ENCODE measurements at places on chromosomes 13 and 19. TPM values are rescaled to one million over a fixed set of nuclear protein-coding genes. Genes with fewer than 3 reads are reported as not detected.
A peak's percentile ranks its signal among the peaks of the same experiment; 100 is the strongest.

The DPP9 gene
- polyA plus RNA-seq = 53.5 TPM

- peak; percentile 4 for DNase-seq
Observed at GRCh38 chr13:42740753-42741152, 40.6 kb upstream of the FAM216B start.

The LGALS14 gene
- polyA plus RNA-seq = not detected

DNA sequence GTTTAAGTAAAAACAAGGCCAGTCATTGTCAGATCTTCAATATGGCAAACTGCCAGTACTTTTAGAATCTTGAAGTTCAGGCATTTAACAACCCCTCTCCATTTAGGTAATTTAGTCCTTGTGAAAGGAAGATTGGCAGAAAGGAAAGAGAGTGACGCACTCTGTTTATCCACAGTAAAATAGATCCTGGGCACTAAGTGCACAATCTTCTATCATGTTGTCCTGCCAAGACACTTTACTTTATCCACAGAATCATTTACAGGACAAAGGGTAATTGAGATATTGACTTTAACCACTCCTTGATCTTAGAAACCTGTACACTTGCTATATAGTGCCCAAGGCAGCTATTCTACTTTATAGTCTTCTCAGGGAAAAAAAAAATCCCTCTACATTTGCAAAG, 786.4 kb upstream of the SLITRK1 start:
- DNase-seq = no peak

DNA sequence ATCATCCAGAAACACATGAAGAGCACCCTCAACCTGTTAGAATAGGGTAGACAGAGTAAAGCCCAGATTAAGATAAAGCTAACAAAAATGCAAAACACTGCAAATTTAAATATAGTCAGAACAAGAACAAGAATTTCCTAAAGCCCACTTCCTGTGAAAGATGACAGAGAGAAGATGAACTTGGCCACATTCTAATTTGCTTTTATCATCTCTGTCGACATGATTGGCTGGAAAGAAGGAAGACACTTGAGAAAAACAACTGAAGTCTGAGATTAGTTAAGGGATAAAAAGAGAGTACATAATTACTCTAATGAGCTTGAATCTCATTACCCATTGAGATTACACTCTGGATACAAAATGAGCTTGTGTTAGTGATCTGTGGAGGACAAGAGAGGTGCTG, 537.6 kb downstream of the KLF5 start:
- no peak for DNase-seq

DNA sequence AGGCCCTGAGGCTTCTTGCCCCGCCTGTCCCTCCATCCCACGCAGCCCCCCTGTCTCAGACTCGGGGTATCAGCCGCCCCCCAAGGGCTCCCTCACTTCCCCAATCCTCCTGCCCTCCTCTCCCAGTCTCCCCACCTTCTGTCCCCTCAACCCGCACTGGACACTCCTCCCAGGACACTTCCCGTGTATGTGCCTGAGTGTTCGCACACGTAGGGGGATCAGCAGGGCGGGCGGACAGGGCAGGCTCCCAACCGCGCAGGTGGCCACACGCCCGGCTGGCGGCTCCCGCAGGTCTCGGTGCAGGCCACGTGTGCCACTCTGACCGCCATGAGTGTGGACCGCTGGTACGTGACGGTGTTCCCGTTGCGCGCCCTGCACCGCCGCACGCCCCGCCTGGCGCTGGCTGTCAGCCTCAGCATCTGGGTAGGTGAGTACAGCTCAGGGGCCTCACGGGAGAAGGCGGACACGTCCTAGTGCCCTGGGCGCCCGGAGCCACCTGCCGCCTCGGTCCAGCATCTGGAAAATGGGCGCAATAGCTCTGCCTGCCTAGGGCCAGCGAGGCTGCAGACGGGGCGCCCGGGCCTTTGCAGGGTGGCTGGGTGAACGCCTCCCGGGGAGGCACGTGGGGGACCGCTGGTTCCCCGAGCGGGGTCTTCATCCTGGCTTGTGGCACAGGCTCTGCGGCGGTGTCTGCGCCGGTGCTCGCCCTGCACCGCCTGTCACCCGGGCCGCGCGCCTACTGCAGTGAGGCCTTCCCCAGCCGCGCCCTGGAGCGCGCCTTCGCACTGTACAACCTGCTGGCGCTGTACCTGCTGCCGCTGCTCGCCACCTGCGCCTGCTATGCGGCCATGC, 2.3 kb downstream of the KISS1R start:
- no peak for DNase-seq

- DNase-seq = no peak
Observed at GRCh38 chr13:75839406-75839805, 203.3 kb downstream of the LMO7 start.

GRCh38 chr19:17683078-17683477, 5.1 kb downstream of the UNC13A start:
- DNase-seq = no peak

- DNase-seq = no peak
Observed at GRCh38 chr13:40391788-40392187, 274.7 kb downstream of the FOXO1 start.

The ANKLE1 gene
- polyA plus RNA-seq = 1.2 TPM

The SMIM44 gene
- not detected for polyA plus RNA-seq

DNA sequence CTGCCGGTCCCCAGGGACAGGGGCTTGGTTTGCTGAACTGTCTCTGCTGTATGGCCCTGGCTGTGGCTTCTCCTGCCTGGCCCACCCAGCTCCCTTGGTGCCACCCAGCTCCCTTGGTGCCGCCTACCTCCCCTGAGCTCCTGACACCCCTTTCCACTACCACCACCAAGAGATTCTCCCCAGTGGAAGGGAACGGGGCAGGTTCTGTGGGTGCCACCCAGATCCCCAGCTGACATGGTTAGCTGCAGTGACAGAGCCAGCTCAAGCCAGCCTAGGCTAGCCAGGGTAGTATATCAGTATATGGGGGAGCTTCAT, 28.5 kb upstream of the POP4 start:
- DNase-seq = no peak

The ZNF541 gene
- polyA plus RNA-seq = not detected

The TUBA3C gene
- not detected for polyA plus RNA-seq

DNA sequence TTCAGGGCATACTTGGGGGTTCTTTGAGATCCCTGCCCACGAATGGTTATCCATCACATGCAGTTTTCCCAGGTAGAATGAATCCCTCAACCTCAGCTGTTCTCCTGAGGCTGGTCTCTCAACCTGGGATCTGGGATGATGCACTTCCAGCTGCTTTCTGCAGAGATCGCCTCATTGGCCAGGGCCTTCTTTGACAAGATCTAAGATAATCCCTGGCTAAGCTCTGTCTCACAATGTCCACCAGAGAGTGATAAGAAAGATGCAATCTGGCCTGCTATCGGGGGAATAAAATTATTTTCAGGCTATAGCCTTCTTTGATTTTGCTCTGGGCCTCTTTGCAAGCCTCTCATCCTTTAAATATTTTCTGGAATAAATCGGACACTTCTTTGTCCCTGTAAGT, 1021.1 kb downstream of the EFNB2 start:
- DNase-seq = no peak

DNA sequence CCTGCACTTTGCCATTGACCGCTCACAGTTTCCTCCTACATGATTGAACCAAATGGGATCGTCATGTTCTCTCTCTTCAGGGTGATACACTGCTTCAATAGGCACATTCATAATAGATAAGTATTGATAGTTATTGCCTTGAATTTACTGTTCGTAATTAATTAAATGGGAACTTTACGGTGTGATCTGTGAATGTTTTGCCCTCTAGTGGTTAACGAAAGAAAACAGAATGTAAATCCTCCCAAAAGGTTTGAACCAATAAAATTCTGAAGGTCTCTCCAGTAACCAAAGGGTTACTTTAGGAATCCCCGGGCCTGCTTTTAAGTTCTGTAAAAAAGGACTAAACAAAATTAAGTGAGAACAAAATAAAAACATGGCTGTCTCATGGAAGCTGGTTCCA, 389.3 kb downstream of the DACH1 start:
- DNase-seq = no peak

GRCh38 chr13:46552303-46552682, 677 bp upstream of the LRCH1 start:
- DNase-seq = no peak

- DNase-seq = no peak
Observed at GRCh38 chr19:48415395-48415794, 21.9 kb downstream of the GRIN2D start.

The NBEA gene
- 4.2 TPM for polyA plus RNA-seq

DNA sequence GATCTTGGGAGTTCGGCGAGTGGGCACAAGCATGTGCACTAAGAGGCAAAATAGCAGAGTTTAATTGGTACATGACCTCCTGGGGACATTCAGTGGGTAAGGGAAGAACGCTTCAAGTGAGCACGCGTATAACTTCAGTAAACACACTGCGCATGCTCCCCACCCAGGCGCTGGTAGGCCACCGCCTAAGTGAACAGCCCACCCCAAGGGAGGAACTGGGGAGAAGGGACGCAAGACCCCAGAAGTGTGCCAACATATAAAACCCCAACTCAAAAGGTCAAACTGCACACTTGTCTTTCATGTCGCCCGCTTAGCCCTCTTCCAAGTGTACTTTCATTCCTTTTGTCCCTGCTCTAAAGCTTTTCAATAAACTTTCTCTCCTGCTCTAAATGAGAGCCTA, 10.5 kb upstream of the NTN5 start:
- no peak for DNase-seq

GRCh38 chr13:20127262-20127561, 33.6 kb downstream of the GJA3 start:
- DNase-seq = no peak

DNA sequence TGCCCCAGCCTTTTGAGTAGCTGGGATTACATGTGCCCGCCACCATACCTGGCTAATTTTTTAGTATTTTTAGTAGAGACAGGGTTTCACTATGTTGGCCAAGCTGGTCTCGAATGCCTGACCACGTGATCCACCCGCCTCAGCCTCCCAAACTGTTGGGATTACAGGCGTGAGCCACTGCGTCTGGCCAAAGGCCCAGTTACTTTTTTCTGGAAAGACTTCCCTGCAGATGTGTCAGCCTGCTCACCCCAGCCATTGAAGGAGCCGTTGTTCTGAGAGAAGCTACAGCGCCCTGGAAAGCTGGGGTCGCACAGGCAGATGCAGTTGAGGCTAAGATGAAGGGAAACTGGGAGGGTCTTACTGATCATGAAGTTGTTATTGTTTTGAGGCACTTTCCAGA, 7.9 kb upstream of the ZNF626 start:
- no peak for DNase-seq

GRCh38 chr19:24048261-24048660, 38.7 kb upstream of the ZNF254 start:
- no peak for DNase-seq

The CARS2 gene
- polyA plus RNA-seq = 41.8 TPM

GRCh38 chr19:32873247-32873959, 3.8 kb upstream of the SLC7A9 start:
- no peak for DNase-seq

The STARD13 gene
- polyA plus RNA-seq = 2.9 TPM

The SHANK1 gene
- polyA plus RNA-seq = 0.07 TPM

The FCGBP gene
- polyA plus RNA-seq = 0.62 TPM

The CRX gene
- polyA plus RNA-seq = not detected

The BRME1 gene
- 1.2 TPM for polyA plus RNA-seq

- no peak for DNase-seq
Observed at GRCh38 chr13:26019251-26019650, 32.6 kb downstream of the SHISA2 start.

Data from A549 (cell line).